Stimulated activated CD4-positive, alpha-beta T cell treated with anti-CD3 and anti-CD28 coated beads, Interleukin-2, amount 100 ng/mL, for 48 hours (primary cell): ENCODE measurements at places on chromosomes 1 and 21.

GRCh38 chr1:2952371-2952770, 68.9 kb upstream of the ACTRT2 start:
- DNase-seq = no peak

DNA sequence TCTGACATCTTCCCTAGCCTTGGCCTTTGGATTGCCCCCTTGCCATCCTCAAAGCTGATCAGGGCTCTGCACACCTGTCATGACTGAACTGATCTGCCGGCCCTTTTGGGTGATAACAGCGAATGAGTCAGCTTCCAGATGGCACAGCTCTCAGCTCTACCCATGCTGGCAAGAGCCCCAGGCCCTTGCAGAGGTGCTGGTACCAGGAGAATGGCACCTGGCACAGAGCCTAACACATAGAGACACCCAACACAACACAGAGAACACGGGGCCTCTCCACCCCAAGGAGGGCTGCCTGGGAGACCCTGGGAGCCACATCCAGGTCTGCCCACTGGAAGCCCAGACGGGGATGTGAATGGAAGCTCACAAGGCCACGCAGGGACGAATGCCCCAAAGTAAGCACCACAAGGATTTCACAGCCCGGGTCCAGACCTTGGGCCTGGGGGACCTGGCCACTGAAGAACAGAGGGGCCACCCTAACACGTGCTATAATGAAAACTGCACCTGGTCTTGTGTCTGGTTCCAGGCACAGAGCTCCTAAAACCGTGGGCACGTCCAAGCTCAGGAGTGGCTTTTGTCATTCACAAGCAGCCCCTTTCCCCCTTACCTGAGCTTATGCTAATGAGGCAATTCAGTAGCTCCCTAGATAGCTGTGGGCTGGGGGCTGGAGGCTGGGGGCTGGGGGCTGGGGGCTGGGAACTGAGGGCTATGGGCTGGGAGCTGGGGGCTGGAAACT, 160.5 kb downstream of the NPHP4 start:
- no peak for DNase-seq

GRCh38 chr1:157487504-157487903, 64.8 kb downstream of the FCRL5 start:
- no peak for DNase-seq

GRCh38 chr1:65440915-65441314, 20.4 kb downstream of the LEPR start:
- DNase-seq = no peak

DNA sequence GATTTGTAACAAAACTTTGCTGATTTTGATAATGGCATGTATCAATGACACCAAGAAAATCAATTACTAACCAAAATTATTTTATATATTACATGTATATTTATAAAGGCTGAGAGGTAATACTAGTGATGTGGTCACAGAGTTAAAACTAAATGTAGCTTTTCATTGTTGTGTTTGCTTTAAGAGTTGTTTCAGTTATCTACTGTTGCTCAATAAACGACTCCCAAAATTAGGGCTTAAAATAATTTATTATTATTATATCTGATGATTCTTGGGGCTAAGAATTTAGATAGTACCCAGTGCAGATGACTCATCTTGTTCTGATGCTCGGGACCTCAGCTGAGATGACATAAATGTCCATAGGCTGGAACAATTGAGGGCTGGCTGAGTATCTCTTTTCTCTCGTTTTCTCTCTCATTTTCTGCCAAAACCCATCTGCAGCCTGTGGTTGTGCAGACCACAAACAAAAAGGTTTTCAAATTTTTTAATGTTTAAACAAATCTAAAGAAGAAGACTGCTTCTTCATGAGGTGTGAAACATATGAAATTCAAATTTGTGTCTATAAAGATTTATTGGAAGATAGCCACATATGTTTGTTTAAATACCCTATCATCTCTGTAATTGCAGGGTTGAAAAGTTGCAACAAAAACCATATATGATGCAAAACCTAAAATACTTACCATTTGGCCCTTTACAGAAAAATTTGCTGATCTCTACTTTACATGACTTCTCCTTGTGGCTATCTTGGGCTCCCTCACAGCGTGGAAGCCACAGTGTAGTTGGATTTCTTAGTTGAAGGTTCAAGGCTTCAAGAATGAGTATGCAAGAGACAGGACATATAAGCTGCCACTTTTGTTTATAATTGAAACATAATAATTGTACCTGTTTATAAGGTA, 14.8 kb upstream of the PTPRC start:
- no peak for DNase-seq

DNA sequence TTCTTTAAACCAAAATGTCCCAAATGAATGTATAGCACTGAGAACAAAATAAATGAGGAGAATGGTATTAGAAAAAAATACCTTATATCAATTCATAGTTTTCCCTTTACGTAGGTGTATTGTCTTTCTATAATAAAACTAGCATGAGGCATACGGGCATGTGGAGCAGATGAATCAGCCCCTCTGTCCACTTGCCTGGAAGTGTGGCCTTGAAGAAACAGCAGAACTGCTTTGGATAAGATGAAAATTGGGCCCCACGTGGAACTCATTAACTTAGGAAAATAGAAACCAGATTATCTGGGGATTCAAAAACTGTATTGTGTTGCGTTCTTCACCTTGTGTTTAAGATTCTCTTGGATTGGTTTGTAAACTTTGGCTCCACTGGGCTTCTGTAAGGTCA, 356.8 kb upstream of the B3GALT2 start:
- no peak for DNase-seq

GRCh38 chr1:9035226-9035625, 9.0 kb upstream of the SLC2A7 start:
- no peak for DNase-seq

- DNase-seq = no peak
These were observed 26.0 kb downstream of the RPS6KA1 start for GRCh38 chr1:26555550-26555981.

GRCh38 chr21:36693489-36694030, 5.4 kb upstream of the SIM2 start:
- DNase-seq = no peak

DNA sequence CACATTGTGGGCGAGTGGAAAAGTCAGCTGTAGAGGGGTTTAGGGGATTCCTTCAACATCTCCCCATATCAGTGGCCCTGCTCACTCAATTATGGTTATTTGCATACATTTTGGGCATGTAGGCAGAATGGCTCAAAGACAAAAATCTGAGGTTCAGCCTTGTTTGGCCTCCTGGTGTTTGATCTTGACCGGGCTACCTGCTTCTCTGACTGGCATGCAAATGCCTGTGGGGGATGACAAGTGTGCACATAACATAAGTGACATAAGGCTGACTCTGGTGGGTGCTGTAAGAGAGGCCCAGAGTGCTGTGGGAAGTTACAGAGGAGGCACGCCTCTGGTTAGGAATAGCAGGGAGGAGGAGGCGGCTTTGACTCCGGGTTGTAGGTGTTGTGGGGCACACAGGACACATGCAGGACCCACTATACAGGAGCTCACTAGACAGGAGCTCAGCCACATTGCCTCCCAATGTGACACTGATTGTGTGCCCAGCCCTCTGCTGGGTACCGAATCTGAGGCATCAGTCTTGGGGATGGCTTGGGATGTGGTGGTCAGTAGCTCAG, 29.4 kb upstream of the IL19 start:
- no peak for DNase-seq

GRCh38 chr1:206032380-206033140, 8.9 kb upstream of the CTSE start:
- no peak for DNase-seq

- no peak for DNase-seq
These were observed 70.3 kb upstream of the RGL1 start for GRCh38 chr1:183734543-183735036.

DNA sequence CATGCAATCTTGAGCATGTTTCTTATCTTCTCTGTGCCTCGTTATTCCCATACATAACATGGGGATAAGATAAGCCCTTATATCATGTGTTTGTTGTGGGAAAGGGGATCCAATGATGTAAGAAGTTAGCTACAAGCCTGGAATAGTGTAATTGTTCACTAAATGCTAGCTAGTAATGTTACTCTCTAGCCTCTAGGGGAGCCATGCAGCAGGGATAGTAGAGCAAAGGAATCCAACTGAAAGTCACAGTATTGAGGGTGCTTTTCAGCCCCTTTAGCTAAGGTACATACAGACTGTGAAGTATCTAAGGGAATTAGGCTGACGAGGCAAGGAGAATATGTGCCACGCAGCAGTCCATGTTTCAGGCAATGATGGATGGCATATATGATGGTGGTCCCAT, 46.9 kb downstream of the IL23R start:
- DNase-seq = no peak

- DNase-seq = no peak
These were observed 853.9 kb downstream of the KCNT2 start for GRCh38 chr1:195754303-195754702.

GRCh38 chr1:44305962-44306422, 49.1 kb downstream of the ERI3 start:
- peak; percentile 7 for DNase-seq
